Activated CD4-positive, alpha-beta T cell treated with anti-CD3 and anti-CD28 coated beads, Interleukin-2, amount 50 U/mL, for 1 hour (primary cell): ENCODE measurements at places on chromosomes 11 and 22.
A peak's percentile ranks its signal among the peaks of the same experiment; 100 is the strongest.

DNA sequence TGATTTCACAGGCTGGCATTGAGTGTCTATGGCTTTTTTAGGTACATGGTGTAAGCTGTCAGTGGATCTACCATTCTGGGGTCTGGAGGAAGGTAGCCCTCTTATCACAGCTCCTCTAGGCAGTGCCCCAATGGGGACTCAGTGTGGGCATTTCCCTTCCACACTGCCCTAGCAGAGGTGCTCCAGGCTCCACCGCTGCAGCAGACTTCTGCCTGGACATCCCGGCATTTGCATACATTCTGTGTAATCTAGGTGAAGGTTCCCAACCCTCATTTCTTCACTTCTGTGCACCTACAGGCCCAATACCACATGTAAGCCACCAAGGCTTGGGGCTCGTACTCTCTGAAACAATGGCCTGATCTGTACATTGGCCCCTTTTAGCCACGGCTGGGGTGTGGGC, 78.3 kb downstream of the RNF169 start:
- DNase-seq, result no peak

DNA sequence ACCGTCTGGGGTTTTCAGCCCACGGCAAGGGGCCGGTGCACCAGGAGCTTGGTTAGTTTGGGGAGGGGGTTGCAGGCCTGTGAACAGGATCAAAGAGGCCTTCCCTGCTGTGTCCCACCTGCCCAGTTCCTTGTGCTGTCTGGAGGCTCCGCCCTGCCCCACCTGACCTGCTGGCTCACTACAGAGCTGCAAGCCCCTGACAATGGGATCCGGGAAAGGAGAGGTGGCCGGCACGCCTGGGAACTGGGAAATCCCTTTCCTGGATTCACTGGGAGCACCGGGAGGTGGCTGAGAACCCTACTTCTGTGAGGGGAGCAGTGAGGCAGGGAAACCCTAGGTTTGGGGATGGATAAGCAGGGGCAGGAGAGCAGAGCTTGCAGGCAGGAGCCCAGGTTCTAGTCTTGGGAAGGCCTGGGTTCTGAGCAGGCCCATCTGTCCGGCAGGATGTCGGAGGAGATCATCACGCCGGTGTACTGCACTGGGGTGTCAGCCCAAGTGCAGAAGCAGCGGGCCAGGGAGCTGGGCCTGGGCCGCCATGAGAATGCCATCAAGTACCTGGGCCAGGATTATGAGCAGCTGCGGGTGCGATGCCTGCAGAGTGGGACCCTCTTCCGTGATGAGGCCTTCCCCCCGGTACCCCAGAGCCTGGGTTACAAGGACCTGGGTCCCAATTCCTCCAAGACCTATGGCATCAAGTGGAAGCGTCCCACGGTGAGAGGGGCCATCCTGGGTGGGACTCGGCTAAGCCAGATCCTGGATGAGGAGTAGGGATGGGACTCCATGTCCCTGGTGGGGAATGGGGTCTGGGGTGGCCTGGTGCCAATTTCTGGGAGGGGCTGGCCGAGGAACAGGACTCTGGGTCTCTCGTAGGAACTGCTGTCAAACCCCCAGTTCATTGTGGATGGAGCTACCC, 786 bp downstream of the CAPN1 start:
- DNase-seq, result no peak

DNA sequence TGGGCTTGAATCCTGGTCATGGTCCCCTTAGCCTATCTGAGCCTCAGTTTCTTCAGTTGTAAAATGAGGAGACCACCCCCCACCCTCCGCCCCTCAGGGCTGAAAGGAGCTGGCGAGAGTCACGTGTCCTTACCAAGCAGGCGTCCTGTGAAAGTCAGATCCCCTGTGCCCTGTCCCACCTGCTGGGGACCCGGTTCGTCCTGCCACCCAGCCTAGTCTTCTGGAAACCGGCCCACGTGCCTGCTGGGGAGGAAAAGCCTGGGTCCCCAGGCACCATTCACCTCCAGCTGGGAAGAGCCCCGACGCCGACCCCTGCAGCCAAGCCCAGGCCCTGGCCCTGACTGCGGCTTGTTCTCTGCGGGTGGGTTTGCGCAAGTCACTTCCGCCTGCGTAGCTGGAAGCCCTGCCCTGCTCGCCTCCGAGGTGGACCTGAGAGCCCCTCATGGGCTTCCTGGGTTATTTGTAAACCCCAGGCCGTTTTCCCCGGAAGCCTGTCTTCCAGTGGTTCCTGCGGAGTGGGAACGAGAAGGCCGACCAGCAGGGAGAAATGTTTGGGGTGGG, 679 bp upstream of the SSH3 start:
- no peak for DNase-seq

DNA sequence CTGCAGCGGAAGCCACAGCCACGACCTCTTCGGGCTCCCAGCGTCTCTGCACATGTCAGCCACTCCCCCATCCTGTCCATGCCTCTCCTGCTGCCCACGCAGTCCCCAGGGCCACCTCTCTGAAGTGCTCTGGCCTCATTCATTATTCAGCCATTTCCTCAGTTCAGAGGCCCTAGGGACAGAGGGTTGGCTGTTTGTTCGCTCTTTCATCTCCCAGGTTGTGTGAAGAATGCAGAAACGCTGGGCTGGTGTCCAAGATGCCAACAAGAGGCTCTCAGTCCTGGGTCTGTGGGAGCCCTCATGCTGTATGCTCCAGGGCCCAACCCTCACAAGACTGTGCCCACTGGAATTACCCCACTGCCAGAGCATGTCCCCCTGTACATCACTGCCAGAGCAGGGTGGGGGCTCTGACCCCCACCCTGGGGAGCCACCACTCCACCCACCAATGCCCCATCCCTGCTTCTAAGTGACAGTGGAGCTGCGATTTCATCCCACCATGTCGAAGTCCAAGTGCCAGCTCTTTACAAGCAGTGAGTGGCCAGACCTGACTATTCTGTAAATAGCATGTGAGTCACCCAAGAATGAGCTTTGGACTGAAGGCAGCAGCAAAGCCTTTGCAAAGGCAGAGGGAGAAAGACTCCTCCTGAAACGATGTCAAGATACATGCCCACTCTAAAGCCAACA, 209.6 kb downstream of the BUD13 start:
- DNase-seq, result no peak

- no peak for DNase-seq
Measured at GRCh38 chr11:6258141-6258540, 1.5 kb upstream of the CCKBR start.

GRCh38 chr11:20881328-20882079, 212.1 kb downstream of the NELL1 start:
- DNase-seq, result no peak

GRCh38 chr22:46012182-46012880, 35.4 kb upstream of the WNT7B start:
- DNase-seq, result no peak

- peak; percentile 47 for DNase-seq
Measured at GRCh38 chr11:121418625-121419114, 33.4 kb upstream of the SORL1 start.

DNA sequence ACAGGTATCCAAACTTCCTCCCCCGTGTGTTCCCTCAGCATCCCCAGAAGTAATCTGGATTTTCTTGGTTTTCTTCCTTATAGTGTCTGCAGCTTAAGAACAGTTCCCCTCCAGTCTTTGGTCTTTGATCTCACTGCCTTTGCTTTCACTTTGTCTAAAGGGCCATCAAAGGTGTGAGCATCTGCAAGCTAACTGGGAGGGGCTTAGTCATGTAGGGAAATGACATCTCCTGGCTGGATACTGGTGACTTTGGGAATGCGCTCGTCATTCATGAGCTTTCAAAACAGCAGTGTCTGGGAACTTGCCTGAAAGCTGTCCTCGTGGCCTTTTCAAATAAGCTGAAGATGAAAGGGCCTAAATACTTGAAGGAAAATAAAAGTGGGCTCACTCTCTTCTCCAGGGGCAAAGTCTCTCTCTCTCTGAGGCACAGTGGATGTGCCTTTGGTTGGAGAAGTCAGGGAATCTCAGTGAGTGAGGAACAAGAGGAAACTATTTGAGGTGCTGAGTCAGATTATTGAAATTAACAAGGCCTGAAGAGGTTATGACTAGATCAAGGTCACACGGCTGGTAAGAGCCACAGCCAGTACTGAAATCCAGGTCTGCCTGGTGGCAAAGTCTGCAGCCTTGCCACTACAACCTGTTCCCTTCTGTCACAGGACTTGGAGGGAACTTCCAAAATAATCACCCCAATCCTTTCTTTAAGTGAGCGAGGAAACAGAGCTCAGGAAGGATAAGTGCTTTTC, 45.6 kb upstream of the TENM4 start:
- DNase-seq, result no peak

- no peak for DNase-seq
Measured at GRCh38 chr11:45885921-45886721, 670 bp downstream of the MAPK8IP1 start.

GRCh38 chr22:20904008-20904979, 12.9 kb upstream of the CRKL start:
- no peak for DNase-seq

- no peak for DNase-seq
Measured at GRCh38 chr11:4714300-4714699, 9.7 kb downstream of the MMP26 start.

- DNase-seq, result peak; percentile 35
Measured at GRCh38 chr22:45240104-45240809, 437 bp downstream of the KIAA0930 start.

GRCh38 chr11:21986361-21986760, 206.5 kb upstream of the ANO5 start:
- no peak for DNase-seq

- DNase-seq, result no peak
Measured at GRCh38 chr11:12186701-12187100, 76.3 kb downstream of the MICAL2 start.

- no peak for DNase-seq
Measured at GRCh38 chr11:26626346-26626745, 54.3 kb upstream of the MUC15 start.

DNA sequence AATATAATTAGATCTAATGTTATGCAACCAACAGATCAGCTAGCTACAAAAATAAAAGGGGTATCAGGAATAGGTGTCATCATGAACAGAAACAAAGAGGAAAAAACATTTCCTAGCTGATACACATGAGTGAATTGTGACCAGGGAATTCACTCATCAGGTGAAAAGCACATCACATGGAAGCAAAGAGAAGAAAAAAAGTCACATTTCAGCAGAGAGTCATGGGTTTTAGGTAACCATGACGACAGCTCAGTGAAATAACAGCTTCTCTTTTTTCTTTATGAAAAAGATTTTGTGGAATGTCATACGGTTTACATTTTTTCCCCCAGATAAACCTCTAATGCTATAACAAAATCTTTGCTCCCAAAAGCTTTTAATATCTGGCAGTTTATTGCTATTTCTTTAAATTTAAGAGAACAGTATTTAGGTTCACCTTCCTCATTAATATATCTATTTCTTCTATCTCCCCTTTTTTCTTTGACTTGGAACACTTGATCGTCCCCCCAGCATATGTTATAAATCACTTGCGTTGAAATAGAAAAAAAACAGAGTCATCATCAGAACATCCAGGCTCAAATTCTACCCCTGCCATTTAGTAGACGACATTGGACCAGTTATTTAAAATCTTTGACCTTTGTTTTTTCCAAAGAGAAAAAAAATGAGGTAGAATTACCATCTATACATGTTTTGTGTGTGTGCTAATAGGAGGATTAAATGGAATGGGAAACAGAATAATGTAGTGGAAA, 5.3 kb downstream of the TYR start:
- DNase-seq, result no peak

DNA sequence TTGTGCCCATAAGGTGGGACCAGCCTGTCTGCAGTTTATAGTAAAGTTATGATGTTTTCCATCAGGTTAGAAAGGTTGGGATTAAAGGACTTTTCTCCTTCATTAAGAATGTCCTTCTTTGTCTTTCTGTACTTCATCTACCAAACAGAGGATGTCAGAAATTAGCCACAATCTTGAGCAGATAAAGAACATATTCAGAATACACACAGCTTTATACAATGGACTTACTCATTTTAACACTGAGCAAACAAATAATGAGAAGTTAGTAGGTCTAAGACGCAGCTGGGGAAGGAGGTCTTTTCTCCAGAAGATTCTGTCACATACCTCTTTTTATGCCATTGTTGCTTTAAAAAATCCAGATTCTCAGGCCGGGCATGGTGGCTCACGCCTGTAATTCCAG, 57.0 kb upstream of the CYP2D6 start:
- DNase-seq, result no peak

DNA sequence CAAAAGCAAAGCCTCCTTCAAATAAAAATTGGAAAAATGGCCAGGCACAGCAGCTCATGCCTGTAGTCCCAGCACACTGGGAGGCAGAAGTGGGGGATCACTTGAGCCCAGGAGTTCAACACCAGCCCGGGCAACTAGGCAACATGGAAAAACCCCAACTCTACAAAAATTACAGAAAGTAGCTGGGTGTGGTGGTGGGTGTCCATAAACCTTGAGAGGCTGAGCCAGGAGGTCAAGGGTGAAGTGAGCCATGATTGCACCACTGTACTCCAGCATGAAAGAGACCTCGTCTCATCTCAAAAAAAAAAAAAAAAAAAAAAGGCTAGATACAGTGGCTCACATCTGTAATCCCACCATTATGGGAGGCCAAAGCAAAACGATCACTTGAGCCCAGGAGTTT, 22.3 kb downstream of the DDX6 start:
- DNase-seq, result no peak

DNA sequence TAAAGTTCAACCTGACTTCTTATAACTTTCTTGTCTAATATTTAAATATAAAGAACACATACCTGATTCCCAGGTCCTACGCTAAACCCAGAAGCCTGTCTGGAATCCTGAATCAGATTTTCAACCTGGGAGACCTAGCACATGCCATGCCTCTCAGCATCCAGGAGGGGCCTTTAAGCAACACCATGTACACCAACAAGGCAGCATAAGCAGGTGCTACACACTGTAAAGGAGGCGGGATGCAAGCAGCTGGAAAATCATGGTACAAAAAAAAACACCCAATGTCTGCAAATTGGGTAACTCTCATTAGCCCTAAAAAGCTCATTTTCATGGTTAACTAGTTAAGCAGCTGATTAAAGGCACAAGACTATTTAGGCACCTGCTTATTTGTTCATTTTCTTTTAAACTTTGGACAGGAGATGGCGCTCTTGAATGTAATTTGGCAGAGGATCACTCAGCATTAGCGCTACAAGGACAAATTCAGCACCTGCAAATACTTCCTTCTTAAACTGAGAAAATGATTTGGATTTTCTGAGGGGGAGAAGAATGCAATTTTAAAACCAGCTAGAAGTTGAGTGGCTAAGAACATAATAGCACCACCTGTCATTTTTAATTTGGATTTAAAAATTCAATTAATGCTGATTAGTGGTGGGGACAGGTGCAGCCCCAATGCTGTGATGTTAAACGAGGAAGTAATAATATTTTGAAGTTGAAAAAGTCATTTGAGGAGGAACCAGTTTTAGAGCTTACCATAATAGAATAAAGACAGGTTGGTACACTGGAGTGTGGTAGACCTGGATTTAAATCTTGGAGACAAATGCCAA, 104.0 kb downstream of the FAR1 start:
- DNase-seq, result no peak

DNA sequence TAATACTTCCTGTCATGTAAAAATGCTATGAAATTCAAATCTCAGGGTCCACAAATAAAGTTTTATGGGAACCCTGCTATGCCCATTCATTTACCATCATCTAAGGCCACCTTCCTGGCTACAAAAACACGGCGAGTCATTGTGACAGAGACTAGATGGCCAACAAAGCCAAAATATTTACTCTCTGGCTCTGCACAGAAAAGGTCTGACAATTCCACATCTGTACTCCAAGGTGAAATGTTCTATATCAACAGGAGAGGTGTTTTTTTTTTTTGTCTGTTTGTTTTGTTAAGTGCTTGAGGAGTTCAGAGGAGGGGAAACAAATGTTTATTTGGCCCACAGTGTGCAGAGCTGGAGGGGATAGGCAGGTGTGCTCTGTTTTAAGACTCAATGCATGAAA, 18.6 kb upstream of the TMA7B start:
- DNase-seq, result no peak
